A549 treated with GW870086 at 1 μM for 4 hours (cell line): ENCODE measurements at places on chromosomes 6 and 20. TPM values are rescaled to one million over a fixed set of nuclear protein-coding genes. Genes with fewer than 3 reads are reported as not detected.

C6orf58 gene
- total RNA-seq = 0.24 to 0.25 TPM in 2 of 5 replicates, not detected in the others

TMC2 gene
- not detected in 5 replicates for total RNA-seq

SLC25A27 gene
- total RNA-seq = 0.44 to 1.3 TPM (median 0.47 TPM) in 5 replicates

PTGIS gene
- 0.02 to 0.09 TPM (median 0.06 TPM) in 3 of 5 replicates, not detected in the others for total RNA-seq

FUT9 gene
- not detected in 5 replicates for total RNA-seq

LTA gene
- 0.17 to 0.34 TPM in 2 of 5 replicates, not detected in the others for total RNA-seq

BLCAP gene
- total RNA-seq = 43.2 to 55.3 TPM (median 50.9 TPM) in 5 replicates

C20orf202 gene
- total RNA-seq = 0.09 TPM in 1 of 5 replicates, not detected in the others

WFDC2 gene
- total RNA-seq = not detected in 5 replicates

GPRC6A gene
- total RNA-seq = not detected in 5 replicates

BANF2 gene
- total RNA-seq = not detected in 5 replicates

COL10A1 gene
- total RNA-seq = not detected in 5 replicates

RIPOR3 gene
- total RNA-seq = 0.08 TPM in 1 of 5 replicates, not detected in the others

PRKN gene
- total RNA-seq = 0.16 TPM in 1 of 5 replicates, not detected in the others

ADGRF4 gene
- total RNA-seq = 11.1 to 13.6 TPM (median 12.7 TPM) in 5 replicates

PREP gene
- 33.6 to 37.4 TPM (median 36.9 TPM) in 5 replicates for total RNA-seq
